HS-27A (cell line): ENCODE measurements at places on chromosomes 3 and 15.

- no peak for DNase-seq
Measured at GRCh38 chr15:99282121-99282520, 30.8 kb downstream of the LRRC28 start.

- no peak for DNase-seq
Measured at GRCh38 chr3:143825513-143825912, 22.8 kb downstream of the SLC9A9 start.

GRCh38 chr3:130941793-130942192 is 47.9 kb downstream of the ATP2C1 start:
- DNase-seq, result no peak

DNA sequence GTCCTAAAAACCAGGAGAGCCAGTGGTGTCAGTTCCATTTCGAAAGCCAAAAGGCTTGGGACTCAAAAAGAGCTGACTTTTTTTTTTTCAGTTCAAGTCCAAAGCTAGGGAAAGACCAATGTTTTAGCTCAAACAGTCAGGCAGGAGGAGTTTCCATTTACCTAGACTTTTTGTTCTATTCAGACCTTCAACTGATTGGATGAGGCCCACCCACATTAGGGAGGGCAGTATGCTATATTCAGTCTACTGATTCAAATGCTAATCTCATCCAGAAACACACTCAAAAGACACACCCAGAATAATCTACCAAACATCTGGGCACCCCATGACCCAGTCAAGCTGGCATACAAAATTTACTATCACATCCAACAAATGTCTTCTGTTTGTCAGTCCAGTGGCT is 374.0 kb downstream of the KCNH8 start:
- DNase-seq, result no peak

- DNase-seq, result no peak
Measured at GRCh38 chr3:117523418-117523817, 813.8 kb downstream of the TUSC7 start.

GRCh38 chr3:122676759-122677158 is 3.9 kb upstream of the PARP14 start:
- DNase-seq, result no peak

GRCh38 chr3:150747886-150748683 is 14.9 kb downstream of the SIAH2 start:
- no peak for DNase-seq

DNA sequence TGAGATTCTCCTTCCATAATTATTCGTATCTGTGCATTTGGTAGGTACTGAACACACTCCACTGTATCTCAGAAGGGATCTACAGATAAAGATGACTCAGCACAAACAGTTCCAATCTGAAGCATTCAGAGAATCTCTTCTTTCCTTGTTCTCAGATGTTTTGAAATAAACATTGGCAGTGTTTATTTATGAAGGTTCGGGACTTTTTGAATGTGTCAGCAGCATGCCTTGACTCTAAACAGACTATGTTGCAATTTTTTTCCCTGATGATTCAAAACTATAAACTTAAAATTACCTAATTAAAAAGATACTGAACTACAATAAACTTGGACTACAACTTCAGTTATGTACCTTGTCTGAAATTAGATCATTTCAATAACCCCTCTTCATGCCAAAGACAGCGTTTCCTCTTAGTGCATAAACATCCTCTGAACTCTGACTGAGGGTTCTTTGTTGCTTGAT is 612.9 kb upstream of the TBL1XR1 start:
- no peak for DNase-seq

DNA sequence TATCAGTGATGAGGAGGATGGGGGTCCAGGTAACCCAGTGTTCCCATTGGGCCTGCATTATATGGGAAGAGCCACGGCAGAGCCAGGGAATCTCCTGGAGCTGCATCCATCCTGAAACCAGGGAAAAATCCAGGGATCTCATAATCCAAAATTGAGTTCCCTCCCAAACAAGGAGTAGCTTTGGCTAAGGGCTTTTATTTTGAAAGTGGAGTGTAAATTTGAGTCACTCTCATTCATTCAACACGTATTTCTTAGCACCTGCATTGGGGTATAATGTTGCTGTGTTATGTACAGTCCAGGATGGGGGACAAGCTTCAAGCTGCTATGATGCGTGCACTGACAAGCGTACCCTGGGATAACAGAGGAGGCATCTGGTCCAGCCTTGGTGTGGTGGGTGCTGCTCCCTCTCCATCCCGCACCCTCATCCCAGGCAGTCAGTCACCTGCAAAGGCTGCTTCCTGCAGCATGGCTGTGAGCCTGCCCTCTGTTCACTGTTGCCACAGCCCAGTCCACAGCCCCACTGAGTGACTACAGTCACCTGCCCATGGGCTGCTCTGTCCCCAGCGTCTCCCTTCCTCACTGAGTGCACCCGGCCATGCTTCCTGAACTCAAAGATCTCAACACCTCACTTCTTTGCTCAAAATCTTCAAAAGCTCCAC is 135.6 kb downstream of the OPA1 start:
- no peak for DNase-seq

DNA sequence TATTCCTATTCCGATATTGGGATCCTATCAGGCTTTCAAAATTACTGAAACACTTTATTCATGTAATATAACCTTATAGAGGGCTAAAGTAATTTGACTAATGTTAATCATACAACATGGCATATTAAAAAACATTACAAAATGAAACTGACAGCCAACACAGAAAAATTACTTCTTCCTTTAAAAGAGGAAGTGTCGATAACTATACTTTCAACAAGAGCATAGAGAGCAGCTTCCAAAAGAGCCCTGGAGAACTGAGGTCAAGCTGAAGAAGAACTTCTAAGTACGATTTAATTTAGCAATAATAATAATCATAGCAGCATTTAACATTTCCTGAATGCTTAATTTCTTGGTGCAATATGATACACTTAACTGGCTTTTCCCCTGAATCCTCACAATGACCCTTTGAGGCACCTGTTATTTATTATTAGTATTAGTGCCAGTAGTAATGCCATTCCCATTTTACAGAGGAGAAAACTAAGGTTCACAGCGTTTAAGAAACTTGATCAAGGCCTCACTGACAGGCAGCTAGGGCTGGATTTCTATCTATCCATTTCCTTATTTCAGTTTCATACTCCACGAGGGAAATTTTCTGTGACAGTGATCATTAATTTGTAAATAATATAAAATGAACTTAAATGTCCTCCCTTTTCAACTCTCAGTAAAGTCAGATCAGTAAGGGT is 181.6 kb downstream of the CFAP20DC start:
- no peak for DNase-seq

GRCh38 chr3:71031181-71031580 is 552.3 kb downstream of the FOXP1 start:
- no peak for DNase-seq
